ENCODE measurements at places on chromosomes 12 and 14. TPM values are rescaled to one million over a fixed set of nuclear protein-coding genes. Genes with fewer than 3 reads are reported as not detected.

The TTC9 gene
- polyA plus RNA-seq = 0.95 TPM

The AMN1 gene
- 9.6 TPM for polyA plus RNA-seq

The SIX1 gene
- 0.14 TPM for polyA plus RNA-seq

The TMBIM4 gene
- 178 TPM for polyA plus RNA-seq

The CPM gene
- 5.8 TPM for polyA plus RNA-seq

The TRMT5 gene
- 3.2 TPM for polyA plus RNA-seq
